NCI-H774 (cell line): ENCODE measurements at places on chromosomes 4 and X.

DNA sequence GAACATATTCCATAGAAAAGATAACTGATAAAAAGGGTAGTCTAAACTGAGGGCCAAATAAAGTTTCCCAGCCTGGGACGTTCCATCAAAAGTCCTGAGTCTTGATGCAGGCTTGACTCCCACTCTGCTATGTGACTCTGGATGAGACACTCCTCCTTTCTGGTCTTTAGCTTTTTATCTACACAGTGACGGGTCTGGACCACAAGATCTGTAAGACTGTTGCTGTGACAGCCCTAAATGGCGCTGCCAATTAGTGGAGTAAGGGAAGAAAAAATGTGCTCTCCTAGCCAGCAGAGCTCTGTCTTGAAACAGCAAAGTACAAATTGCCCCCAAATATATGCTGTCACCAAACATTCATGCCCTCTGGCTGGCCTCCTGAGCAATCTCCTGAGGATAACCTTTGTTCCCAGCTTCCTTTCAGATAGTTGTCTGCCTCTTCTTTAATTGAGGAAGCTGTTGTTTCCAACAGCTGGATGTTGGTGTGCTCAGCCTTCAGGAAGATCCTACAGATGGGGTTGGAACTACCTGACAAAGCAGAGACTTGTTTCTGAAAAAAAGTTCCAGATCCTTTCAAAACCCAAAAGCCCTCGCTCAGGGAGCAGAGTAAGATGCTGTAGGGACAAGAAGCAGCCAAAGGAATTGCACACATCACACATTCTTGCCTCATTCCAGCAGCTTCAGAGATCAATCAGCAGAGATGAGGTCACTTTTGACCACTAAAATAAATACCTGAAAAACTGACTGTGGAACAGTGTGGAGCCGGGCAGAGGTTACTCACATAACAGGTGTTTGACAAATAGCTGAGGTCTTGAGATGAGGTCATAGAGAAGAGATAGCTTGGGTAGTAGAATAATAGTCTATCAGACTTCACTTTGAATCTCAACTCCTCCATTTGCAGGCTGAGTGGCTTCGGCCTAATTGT lies 383.4 kb upstream of the FGF13 start:
- no peak for DNase-seq

DNA sequence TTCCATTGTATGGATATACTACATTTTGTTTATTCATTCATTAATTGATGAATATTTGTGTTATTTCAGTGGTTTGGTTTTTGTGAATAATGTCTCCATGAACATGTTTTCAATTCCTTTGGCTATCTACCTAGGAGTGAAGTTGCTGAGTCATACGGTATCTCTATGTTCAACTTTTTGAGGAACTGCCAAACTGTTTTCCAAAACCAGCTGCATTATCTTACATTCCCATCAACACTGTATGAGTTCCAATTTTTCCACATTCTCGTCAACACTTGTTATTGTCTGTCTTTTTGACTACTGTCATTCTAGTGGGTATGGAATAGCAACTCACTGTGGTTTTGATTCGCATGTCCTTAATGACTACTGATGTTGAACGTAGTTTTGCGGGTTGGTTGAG lies 388.6 kb upstream of the MAGEB2 start:
- DNase-seq, result no peak

GRCh38 chr4:173367946-173368345 lies 2.8 kb upstream of the SAP30 start:
- DNase-seq, result no peak

DNA sequence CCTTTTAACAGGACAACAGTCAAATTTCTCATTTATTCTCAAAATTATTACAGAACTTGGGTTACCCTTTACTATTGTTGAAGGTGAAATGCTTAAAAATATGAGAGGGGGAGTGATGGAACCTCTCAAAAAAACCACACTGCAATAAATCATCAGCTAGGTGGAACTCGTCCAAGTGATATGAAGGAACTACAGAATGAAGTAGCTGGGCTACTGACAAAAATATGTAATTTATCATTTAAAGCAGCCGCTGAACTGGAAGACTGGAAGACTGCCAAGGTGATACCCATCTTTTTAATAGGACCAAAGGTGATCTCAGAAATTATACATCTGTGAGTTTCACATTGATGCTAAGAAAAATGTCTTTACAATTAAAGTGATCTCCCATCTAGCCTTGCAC lies 597.7 kb upstream of the TENM3 start:
- no peak for DNase-seq

GRCh38 chrX:70485466-70485865 lies 40.8 kb downstream of the DLG3 start:
- DNase-seq, result peak; percentile 5

- no peak for DNase-seq
Observed at GRCh38 chr4:112531146-112531545, 15.2 kb upstream of the NEUROG2 start.

- DNase-seq, result no peak
Observed at GRCh38 chr4:85050736-85051135, 84.2 kb upstream of the WDFY3 start.

DNA sequence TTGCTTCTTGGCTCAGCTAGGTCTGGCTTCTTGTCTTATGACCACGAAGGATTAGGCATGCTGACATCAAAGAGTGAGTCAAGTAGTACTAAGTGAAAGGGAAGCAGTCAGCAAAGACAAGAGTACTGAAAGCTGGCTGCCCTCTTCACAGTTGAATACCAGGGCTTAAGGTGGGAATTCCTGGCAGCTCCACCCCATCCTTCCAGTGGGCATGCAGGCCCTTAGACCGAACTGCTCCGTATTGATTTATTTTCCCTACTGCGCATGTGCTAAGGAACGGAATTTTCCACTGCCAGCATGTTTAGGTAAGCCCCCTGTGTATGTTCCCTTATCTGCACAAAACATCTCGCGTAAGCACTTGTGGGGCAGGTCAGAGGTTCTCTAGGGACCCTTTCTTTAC lies 2320.1 kb downstream of the ARAP2 start:
- no peak for DNase-seq

DNA sequence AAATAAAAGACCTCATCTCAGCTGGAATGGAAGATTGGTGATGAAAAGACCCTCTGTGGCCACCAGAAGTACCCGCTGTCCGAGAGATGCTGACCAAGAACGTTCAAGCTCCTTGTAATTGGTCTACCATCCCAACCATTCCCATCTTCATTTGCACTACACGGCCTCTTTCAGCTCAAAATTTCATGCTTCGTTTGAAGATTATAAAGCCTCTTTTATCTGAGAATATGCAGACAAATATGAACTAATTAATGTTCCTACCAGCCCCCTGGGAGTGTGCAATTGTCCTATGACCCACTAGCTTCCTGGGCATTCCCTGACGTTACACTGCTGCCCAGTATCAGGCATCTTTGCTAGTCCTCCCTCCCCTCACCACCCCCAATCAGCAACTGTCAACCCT lies 583.7 kb downstream of the MID1IP1 start:
- no peak for DNase-seq

- no peak for DNase-seq
Observed at GRCh38 chr4:86918539-86919072, 16.2 kb upstream of the AFF1 start.

GRCh38 chrX:113675278-113675677 lies 834.6 kb upstream of the AMOT start:
- DNase-seq, result no peak

- no peak for DNase-seq
Observed at GRCh38 chr4:139844057-139844456, 178.4 kb downstream of the MGST2 start.

GRCh38 chr4:132572210-132572609 lies 576.9 kb upstream of the PCDH10 start:
- DNase-seq, result no peak

DNA sequence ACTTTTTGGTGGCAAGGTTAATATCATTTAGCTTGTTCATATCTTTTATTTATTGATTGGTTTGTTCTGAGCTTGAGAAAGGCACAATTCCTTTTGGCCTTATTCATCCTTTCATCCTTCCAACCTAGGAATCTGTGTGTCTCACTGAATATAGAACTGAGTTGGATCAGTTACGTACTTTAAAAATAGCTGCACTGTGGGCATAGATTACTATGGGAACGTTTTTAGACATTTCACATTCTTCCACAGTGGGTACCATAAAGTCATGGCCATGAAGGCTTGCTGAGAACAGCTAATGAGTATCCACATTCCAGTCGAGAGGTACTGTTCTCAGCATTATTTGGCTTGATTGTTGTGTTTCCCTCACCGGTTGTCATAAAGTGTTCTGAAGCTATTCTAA lies 217.0 kb upstream of the DKK2 start:
- no peak for DNase-seq

GRCh38 chr4:9963328-9963727 lies 58.0 kb downstream of the SLC2A9 start:
- DNase-seq, result no peak

GRCh38 chr4:71231129-71232055 lies 107.4 kb upstream of the SLC4A4 start:
- no peak for DNase-seq

DNA sequence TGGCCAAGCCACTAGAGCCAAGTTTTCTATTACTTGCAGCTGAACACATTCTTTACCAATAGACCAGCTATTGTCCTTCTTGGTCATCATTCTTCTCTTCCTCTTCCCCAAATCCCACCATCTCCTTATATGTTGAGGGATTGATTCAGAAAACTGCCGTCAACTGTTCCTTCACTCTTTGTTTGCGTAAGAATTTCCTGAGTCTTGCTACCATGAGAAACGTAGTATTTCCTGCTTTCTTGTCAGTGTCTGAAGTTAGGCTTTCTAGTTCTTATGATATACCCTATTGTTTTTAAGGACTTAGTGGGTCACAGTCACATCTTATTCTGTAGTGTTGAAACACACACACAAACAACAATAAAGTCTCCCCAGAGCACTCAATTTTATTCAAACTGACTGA lies 20.1 kb downstream of the IGFBP7 start:
- no peak for DNase-seq

DNA sequence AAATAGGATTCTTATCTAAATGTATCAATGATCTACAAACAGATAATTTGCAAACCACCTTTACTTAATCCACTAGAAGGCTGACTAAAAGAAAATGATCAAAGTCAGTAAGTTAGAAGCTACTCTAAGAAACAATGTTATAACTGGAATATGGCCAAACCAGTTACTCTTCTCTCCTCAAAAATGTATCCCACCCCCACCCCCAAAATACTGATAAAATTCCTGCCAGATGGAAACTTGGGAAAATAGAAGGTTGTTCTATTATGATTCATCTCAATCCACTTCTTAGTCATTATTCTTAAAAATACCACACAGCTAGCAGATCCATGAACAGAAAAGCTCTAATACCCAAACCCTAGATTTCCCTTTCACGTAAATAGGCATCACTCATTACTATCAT lies 206.4 kb downstream of the KLHL13 start:
- no peak for DNase-seq

GRCh38 chr4:22483551-22483981 lies 32.3 kb downstream of the ADGRA3 start:
- no peak for DNase-seq

DNA sequence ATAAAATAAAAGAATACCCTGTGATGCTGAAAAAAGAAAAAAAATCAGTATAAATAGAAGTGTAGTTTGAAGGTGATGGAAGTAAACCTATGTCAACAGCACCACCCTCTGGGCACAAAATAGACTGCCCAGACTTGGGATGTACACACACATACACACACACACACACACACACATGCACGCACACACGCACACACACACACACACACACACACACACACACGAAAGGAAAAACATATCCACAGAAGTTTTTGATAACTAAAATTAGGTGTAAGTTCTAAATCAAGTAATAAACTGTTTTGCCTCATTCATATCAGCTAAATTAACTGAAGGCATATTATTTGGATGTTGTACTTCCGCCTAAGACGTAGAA lies 40.5 kb downstream of the ANXA5 start:
- no peak for DNase-seq

DNA sequence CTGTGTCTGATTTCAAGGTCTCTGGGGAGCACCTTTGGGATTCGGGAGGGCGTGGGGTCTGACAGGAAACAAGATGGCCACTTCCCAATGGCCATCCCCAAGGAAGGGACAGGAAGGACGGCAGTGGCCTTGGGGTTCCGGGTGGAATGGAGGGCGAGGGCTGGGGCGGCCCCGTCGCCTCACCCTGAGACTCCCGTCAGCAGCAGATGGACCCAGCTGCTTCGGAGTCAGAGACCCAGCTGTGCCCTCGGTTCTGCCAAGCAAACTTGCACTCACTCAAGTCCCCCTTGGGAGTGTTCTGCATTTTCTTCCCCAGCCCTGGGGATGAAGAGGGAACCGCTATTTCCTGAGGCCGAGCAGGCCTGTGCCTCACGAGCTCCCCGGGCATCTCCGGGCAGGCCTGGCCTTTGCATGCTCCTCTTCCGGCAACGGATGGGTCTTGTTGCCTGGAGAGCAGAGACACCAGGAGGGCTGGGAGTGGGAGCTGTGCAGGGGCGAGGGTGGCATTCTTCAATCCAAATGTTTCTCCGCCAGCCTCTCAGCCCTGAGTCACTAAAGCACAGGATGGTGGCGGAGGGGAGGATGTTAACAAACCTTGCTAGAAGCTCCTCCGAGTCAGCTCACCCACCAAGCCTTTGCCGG lies 6.8 kb upstream of the DUSP9 start:
- DNase-seq, result no peak

DNA sequence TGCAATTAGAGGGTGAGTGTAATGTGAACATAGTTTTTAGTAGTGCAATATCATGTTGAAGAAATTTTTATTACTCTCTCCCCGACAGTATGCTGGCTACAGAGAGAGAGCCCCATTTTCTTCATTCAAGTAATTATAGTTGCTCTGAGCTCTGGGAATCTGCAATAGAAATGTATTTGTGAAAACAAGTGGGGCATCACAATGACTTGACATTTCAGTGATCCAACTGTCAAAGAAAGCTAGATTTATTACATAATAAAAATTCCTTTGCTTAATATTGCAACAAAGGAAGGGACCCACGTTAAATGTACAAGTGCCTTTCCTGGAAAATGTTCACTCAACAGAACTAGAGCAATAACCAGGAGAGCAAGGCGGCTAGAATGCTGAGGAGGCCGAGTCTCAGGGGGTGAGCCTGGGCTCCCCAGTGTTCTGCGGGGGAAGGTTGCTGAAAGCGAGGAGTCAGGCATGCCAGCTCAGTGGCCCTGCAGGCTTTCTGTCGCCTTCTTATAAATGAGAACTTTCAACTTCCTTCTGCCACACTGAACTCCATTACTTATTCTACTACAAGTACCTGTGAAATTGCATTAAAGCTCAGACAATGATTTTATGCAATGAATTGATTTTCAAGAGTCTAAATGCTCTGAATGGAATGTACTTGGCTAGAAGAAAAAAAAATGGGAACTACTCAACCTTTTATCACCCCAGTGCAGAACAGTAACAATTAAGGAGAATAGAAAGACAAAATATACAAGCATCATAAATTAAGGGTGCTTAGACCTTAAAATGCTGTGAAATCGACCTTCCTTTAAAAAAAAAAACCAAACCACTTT lies 476.4 kb downstream of the AFF2 start:
- DNase-seq, result no peak
